ENCODE measurements at places on chromosomes 2 and 18. TPM values are rescaled to one million over a fixed set of nuclear protein-coding genes. Genes with fewer than 3 reads are reported as not detected.
A peak's percentile ranks its signal among the peaks of the same experiment; 100 is the strongest.

OTOF gene
- not detected for total RNA-seq

- H3K4me3 ChIP-seq = no peak overlapping the region
- DNase-seq = no peak
- H3K36me3 ChIP-seq = no peaks in the 10 kb centered on the region
- H3K27ac ChIP-seq = no peak overlapping the region
These were observed 12.9 kb downstream of the IER3IP1 start for GRCh38 chr18:47163241-47163640.

- no peaks in the 10 kb centered on the region for H3K36me3 ChIP-seq
- H3K27me3 ChIP-seq = no peaks in the 10 kb centered on the region
- no peak for DNase-seq
- H3K4me3 ChIP-seq = no peak overlapping the region
These were observed 92.6 kb downstream of the VAPA start for GRCh38 chr18:10006311-10006893.

GRCh38 chr2:102139851-102140250 is 2.7 kb upstream of the IL1R1 start:
- H3K27me3 ChIP-seq = no peaks in the 10 kb centered on the region
- no peaks in the 10 kb centered on the region for H3K36me3 ChIP-seq
- peaks cover 6% of the 10 kb centered on the region for H3K4me1 ChIP-seq

- H3K36me3 ChIP-seq = no peaks in the 10 kb centered on the region
- no peaks in the 10 kb centered on the region for H3K27me3 ChIP-seq
- no peak for DNase-seq
- H3K27ac ChIP-seq = no peak overlapping the region
- H3K4me3 ChIP-seq = no peak overlapping the region
These were observed 432.7 kb upstream of the ID2 start for GRCh38 chr2:8249141-8249540.

DNA sequence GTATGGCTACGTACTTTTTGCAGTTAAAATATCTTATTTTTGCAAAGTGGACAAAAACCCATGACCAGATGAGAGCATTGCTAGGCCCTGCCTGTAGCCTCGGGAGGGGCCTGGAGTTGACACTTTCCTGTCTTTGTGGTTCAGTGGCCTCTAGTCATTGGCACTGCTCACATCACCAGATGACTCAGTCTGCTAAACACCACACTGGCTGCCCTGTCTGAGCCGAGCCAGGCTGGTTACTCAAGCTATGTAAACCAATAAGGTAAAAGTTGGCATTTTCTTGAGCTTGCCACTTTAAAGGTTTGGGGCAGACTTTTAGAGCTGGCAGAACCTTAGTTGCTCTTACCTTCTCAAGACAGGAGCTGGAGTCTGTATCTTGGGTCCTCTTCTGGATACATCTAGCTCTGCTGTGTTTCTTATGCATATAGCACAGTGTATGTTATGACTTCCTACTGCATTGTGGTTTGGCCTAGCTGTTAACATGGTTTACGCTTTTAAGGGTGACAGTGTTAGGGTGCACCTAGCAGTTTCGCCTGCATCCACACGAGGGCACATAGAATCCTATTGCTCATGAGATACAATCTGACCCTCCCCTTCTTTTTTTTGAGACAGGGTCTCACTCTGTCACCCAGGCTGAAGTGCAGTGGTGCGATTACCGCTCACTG is 76.4 kb downstream of the AP1S3 start:
- no peaks in the 10 kb centered on the region for H3K36me3 ChIP-seq
- DNase-seq = peak; percentile 24

DNA sequence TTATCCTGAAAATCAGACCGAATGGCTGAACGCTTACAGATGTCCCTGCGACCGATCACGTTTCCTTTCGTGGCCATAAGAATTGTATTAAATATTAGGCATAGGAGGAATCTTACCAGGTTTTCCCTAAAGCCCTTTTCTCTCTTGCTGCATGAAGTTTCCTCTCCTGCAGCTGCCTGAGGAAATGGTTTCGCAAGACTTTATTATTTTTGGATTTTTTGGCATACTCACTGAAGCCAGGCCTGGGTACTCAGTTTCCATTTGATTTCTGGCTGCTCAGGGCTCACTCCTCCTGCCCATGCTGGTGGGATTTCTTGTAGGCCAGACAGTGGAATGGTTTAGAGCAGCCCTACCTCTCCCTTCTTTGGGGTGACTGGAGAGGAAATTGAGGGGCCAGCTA is 114.0 kb downstream of the KLHL29 start:
- no peaks in the 10 kb centered on the region for H3K36me3 ChIP-seq
- no peak for DNase-seq
- peak overlapping the region; percentile 7 for H3K27ac ChIP-seq

Data from transverse colon (tissue), 4 donors.